ENCODE measurements at places on chromosomes 2 and 18.

DNA sequence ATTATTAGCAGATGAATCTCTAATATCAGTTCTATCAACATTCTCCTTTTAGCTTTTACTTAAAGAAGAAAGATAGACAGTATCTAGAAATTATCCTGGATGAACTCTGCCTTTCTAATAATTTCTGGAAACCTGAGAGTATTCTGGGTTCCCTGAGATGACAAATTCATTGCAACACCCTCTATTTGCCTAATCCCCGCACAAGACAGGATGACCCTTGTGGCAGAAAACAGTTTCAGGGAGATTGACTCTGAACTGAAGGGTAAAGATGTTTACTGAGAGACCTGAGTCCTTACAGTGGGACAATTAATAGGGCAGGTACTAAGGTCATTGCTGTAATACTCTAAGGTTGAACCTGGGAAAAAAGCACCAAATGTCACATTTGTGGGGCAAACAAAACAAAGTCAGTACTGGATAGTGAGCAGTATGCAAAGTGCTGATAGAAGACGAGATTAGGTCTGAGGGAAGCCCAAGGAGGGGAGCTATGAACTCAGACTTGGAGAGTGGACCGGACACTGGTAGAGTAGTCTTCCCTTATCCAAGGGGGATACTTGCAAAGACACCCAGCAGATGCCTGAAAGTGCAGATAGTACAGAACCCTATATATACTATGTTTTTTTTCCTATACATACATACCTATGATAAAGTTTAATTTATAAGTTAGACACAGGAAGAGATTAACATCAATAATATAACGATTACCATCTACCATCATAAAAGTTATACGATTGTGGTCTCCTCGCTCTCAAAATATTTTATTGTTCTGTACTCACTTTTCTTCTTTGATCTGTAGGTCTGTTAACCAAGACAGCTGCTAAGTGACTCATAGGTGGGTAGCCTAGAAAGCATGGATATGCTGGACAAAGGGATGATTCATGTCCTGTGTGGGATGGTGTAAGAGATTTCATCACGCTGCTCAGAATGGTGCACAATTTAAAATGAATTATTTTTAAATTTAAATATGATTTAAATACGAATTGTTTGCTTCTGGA is 148.3 kb upstream of the KLHL14 start:
- no peak for DNase-seq

GRCh38 chr2:235378944-235379343 is 114.9 kb upstream of the AGAP1 start:
- DNase-seq: no peak

- no peak for DNase-seq
Measured at GRCh38 chr2:173574324-173575112, 219.8 kb downstream of the CDCA7 start.

DNA sequence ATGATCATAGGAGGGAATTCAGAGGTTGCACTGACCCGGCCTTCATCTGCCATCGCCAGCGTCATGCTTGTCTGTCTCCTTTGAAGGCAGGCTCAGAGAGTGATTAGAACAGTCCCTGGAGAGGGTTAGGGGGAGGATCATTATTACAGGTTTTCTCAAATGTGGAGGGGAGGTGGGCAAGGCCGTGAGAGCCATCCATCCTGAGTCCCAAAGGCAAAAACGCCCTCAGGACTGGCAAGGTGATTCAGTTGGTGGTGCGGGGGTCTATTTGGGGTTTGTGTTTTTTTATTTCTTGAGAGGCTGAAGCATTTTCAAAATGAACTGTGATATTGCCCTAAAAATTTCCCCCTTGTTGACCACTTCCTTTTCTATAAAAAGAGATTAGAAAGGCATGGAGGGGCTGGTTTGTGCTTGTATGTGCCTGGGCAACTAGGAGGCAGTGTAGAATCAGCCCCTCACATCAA is 39.3 kb upstream of the GYPC start:
- no peak for DNase-seq

DNA sequence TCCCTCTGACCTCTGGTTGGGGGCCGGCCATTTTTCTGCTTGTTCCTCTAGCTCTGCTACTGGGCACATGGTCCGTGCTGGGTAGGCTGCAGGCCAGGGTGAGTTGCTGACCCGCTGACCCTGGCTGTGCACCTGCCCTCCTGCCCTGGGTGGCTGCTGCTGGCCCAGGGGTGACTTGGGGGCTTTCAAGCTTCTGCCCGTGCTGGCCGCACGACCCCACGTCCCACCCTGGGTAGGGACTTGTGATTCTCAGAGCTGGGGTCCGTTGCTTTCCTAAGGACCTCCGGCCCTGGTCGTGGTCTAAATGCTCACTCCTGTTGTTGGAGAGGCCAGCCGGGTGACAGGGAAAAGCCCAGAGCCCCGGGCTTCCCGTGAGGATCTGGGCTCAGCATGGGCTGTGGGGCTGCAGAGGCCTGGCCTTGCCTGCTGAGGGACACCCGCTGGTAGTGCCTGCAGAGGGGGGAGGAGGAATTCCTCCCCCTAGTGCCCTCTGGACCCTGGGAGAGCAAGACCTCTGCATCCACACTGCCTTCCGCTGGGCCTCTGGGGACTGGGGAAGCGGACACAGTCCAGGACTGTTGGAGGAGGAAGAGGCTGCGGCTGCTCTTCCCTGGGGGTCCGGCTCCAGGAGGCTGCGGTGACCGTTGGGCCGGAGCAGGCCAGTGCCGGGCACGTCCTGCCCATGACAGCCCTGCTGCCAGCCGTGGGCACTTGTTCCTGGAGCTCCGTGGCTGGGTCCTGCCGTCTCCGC is 6.3 kb upstream of the GAL3ST2 start:
- no peak for DNase-seq

GRCh38 chr2:227308784-227309183 is 16.3 kb upstream of the MFF start:
- DNase-seq: no peak

- DNase-seq: no peak
Measured at GRCh38 chr2:101627285-101628029, 70.0 kb upstream of the MAP4K4 start.

GRCh38 chr18:2083691-2084090 is 487.6 kb downstream of the METTL4 start:
- no peak for DNase-seq

- no peak for DNase-seq
Measured at GRCh38 chr2:239715202-239715601, 309.9 kb downstream of the NDUFA10 start.

- DNase-seq: no peak
Measured at GRCh38 chr2:224209555-224210285, 170.6 kb upstream of the SERPINE2 start.

GRCh38 chr2:20544153-20544747 is 97.4 kb downstream of the RHOB start:
- no peak for DNase-seq

DNA sequence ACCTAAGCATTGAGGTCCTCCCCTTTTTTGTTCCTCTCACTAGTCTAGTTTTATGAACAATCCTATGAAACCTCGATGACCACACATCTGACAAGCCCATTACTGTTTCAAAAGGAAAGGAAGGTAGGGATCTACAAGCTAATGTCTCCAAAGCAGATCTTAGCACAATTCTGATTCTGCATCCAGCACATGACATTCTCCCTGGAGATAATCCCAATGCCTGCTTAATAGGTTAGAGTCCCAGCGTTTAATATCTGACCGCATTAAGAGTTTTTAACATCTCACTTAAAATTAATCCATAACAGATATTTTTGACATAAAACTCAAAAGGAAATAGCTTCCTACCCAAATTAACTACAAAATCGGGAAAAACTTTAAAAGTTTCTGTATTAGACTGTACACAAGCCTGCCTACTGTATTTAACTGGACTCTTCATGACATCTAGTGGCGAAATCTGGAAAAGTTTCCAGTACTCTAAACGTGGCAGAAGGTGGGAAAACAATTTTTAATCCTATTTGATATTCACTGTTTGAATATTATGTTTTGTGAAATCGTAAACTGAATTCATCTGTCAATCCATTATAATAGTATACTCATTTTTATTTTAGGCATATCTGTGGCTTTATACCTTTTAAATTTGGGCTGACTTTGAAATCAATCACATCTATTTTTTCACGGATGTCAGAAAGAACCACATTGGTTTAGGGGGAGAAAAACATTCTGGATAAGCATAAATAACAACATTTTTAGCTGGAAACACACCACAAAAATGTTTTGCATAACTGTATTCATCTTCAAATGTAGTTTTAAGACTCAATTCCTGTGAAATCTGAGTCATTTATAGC is 62.4 kb downstream of the TXNL1 start:
- no peak for DNase-seq

- DNase-seq: no peak
Measured at GRCh38 chr2:226440127-226440918, 359.3 kb downstream of the IRS1 start.

GRCh38 chr2:55970500-55970899 is 46.9 kb upstream of the EFEMP1 start:
- no peak for DNase-seq

- no peak for DNase-seq
Measured at GRCh38 chr2:111167076-111167862, 46.6 kb downstream of the BCL2L11 start.

DNA sequence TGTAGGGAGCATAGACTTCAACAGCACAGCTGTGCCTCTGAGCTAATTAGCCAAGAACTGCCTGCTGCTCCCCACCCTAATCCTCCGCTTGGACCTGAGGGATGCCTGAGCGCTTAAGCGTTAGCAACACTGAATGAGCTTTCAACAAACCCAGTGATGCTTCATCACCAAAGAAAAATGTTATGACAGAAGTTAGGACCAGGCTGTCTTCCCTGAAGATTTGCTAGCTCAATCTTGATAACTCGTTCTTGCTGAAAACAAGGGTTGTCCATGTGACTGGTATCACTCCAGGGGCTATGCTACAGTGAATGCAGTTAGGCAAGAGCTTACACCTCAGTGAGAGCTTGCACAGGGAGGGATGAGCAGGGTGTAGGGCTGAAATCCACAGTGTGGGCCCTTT is 190.7 kb upstream of the SIX2 start:
- DNase-seq: no peak

- DNase-seq: no peak
Measured at GRCh38 chr2:182207049-182207746, 219.6 kb downstream of the PDE1A start.

DNA sequence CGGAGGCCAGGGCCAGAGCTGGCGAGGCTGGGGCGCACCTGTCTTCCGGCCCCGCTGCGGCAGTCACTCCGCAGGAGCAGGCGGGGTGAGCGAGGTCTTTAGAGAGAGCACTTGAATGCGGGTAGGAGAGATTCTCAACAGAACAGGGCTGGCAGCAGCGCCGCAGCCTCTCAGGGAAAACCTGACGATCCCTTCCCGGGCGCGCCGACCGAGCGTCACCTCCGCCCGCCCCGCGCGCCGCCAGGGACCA is 526 bp downstream of the PRKRA start:
- DNase-seq: no peak

GRCh38 chr2:192035731-192036442 is 158.8 kb downstream of the TMEFF2 start:
- no peak for DNase-seq

- no peak for DNase-seq
Measured at GRCh38 chr2:172562298-172562697, 6.4 kb downstream of the PDK1 start.

DNA sequence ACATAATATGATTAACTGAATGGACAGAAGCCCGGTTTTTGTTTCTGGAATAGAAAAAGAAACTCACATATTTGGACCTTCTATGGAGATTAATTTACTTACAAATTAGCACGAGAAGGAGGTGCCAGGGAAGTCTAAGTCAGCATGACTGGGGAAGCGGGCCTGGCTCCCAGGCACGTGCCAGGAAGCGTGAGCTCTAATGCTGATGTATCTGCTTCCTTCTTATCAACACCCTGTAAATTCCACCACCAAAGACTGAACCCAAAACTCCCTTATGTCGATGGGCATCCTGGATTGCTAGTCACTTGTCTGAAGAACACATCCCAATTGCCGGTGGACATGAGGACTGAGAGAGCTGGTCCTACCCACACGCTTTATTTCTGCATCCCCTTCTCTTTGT is 134.5 kb downstream of the GALNT14 start:
- no peak for DNase-seq

- no peak for DNase-seq
Measured at GRCh38 chr2:239832490-239833268, 192.5 kb downstream of the NDUFA10 start.

DNA sequence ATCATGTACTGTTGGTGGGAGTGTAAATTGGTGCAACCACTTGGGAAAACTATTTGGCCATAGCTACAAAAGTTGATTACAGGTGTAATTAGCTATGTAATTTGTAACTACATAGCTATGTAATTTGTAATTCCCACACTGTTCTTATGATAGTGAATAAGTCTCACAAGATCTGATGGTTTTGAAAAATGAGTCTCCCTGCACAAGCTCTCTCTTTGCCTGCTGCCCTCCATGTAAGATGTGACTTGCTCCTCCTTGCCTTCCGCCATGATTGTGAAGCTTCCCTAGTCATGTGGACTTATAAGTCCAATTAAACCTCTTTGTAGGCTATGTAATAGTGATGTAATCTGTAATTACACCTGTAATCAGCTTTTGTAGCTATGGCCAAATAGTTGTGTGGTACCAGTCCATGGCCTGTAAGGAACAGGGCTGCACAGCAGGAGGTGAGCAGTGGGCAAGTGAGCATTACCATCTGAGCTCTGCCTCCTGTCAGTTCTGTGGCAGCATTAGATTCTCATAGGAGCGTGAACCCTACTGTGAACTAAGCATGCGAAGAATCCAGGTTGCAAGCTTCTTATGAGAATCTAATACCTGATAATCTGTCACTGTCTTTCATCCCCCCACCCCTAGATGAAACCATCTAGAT is 133.7 kb upstream of the COPS8 start:
- DNase-seq: no peak

- no peak for DNase-seq
Measured at GRCh38 chr2:198558176-198558575, 753.8 kb downstream of the PLCL1 start.

DNA sequence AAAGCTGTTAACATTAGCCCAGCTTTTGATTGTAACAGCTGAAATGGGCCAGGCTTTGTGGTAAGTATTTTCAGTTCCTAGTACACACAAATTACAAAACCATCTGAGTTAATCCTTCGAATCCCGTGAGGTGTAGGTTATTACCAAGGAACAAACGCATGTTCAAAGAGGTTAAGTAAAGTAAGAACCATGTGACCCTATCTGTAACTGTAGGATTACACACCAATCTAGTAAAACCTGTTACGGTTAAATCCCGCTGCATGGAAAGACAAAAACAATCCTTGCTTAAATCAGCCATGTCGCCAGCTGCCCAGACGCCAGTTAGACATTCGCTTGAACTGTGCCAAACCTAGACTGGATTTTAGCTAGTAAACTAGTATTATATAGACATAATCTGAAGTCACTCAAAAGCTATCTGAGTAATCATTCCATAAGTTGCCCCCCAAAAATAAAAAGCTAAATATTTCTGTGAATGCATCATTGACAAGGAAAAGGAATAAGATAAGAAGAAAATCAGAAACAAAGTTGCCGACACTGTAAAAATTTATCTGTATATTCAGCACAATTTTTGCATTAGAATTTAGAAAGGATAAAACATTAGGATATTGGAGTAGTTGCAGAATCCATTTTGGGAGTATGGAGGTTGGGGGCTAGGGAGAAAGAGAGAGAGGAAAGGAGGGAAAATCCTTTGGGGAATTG is 638.0 kb downstream of the CNTNAP5 start:
- DNase-seq: no peak

Measured in stimulated activated CD8-positive, alpha-beta memory T cell treated with anti-CD3 and anti-CD28 coated beads, Interleukin-15, amount 100 ng/mL, for 48 hours (primary cell).